ENCODE measurements at places on chromosomes 11 and 22.
A peak's percentile ranks its signal among the peaks of the same experiment; 100 is the strongest.

GRCh38 chr22:20551805-20552442, 44.5 kb downstream of the MED15 start:
- no peak for DNase-seq

DNA sequence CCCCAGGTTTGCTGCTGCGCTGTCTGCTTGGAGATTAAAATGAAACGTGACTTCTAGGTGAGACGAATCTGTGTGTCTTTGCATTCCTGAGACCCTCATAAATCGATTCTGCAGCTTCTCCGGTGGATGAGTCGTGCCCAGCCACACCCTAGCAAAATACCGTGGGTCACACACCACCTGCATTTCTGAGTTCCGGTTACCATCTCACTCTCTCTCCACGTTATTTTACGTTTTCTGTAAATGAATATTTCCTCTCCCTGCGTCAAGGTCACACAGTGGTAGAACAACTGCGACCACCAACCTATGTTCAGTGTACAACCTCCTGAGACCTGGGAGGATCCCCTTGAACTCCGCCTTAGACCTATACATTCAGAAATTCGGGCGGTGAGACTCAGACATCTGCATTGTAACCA, 1.1 kb downstream of the YWHAH start:
- DNase-seq = no peak

DNA sequence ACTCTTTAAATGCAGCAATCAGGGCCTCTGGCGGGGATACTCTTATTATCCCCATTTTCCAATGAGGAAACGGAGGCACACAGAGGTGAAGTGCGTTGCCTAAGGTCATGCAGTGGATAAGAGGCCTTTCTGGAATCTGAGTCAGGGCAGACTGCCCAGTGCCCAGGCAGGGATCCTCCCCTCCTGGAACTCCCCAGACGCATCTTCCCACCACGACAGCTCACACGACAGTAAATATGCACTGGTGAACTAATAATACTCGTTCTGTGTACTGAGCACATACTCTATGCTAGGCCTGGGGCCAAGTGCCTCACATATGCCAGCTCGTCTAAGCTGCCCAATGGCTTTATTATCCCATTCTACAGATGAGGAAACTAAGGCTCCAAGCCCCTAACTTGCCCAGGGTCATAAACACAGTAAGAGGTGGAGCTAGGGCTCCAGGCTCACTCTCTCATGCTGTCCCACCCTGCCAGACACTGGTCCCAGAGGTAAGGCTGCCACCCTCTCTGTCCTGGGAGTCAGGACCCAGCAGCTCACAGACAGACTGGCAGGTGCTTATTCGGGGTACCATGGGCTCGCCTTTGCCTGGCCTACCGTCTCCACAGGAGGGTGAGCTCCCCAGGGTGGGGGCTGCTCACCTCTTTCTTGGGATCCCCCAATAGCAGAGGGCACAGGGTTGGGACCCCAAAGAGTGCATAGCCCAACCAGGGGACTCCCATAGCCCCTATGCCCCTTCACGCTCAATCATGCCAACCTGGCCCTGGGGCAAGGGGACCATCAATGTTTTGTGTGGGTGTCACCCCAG, 2.3 kb downstream of the IL2RB start:
- no peak for DNase-seq

- DNase-seq = no peak
Observed at GRCh38 chr11:29317694-29318093, 699.1 kb downstream of the KCNA4 start.

DNA sequence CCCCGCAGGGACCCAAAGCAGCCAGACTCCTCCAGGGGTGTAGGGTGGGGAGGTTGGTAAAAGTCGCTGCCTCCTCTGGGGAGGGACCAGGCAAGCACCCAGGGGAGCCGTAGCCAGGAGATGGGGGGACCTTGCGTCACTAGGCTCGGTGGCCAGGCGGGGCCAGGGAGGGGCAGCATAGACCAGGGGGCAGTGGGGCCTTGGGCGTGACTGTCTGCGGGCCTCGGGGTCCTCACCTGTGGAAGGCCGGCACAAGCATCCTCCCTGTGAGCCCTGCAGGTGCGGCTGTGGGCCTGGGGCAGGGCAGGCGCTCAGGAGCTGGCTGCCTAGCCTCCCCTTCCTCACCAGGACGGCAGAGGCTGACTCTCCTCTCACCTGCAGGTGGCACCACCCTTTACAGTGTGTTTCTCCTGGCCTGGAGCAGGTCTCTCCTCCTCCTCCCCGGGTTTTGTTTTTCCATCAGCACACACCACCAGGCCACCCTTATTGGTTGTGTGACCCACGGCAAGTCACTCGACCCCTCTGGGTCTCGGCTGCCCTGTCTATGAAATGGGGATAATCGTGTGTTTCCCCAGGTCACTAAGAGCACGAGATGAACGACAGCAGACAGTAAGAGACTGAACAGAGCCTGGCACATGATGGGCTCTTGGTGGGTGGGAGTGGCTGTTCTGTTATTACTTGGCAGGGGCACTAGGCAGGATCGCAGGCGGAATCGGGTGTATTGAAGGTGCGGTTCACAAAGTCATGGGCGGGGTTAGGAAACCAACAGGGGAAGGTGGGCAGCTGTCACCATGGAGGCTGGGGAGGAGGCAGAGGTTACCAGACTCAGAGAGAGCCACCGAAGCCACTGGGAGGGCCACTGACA, 52.7 kb downstream of the FLRT1 start:
- no peak for DNase-seq

DNA sequence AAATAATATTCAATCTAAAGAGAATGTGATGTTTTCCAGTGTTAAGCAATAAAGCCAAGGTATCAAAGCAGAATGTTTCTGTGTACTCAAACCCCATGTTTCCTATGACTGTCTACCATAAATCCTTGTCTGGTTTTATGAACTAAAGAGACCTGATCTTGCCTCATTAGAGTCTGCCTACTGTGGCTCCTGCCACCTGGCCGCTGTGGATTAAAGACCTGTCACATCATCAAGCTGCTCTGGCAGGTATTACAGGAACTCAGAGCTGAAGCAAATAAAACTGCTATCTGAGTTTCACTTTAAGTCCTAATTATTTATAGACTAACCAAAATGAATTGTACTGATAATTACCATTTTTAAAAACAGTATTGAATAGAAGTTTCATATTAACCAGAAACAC, 207.8 kb upstream of the CCDC90B start:
- DNase-seq = no peak

GRCh38 chr11:61293867-61294716, 1.0 kb downstream of the VWCE start:
- DNase-seq = no peak

DNA sequence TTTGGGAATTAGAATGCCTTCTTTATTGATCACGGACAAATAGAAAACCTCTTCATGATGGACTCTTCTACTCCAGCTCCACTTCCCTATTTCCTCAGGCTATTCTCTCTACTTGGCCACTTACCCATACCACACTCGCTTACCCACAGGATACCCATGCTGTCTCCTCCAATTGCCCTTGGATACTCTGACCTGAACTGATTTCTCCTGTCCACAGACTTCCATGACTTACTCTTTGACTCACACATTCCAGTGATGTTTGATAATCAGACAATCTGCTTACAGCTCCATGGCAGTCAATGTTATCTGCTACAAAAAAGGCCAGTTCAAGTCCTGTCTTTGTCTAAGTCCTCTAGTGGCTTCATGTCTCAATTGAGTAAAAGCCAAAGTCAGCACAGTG, 292.0 kb upstream of the CTSC start:
- no peak for DNase-seq

- no peak for DNase-seq
Observed at GRCh38 chr11:114172055-114172861, 112.7 kb downstream of the ZBTB16 start.

GRCh38 chr11:10622108-10622507, 53.6 kb upstream of the LYVE1 start:
- DNase-seq = no peak

- no peak for DNase-seq
Observed at GRCh38 chr11:14380125-14380936, 21.3 kb upstream of the RRAS2 start.

- DNase-seq = no peak
Observed at GRCh38 chr11:3159296-3160190, 5.6 kb downstream of the OSBPL5 start.

- no peak for DNase-seq
Observed at GRCh38 chr11:2858995-2859698, 26.4 kb downstream of the CDKN1C start.

DNA sequence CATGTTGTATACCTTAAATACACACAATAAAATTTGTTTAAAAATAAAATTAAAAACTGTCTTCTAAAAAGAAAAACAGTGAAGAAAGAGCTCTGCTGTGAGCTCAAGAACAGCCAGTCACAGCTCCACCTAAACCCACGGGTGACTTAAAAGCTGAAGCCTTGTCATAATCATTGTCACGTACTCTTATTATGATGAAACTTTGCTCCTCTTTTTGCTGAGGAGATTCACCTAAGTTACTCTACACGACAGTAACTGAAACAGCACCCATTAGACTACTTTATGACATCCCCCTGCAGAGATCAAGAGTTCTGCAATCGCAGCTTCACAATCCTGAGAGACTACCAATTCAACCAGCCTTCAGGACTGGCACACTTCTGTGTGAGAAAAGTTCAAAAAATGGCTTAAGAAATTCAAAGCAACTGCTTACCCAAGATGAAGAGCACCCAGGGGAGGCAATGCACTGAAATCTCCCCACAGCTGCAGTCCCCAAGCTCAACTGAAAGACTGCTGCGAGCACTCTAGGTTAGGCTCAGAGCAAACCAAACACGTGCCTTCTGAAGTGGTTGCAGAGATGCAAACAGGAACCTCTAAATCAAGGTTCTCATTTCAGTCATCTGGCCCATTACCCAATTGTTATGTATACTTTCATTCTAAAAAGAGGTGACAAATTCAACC, at the start of gene JAML:
Gene JAML, minus strand, starts transcription at position 501 of the 678 bp plus-strand sequence. CDS start 10,145 bp downstream, outside the sequence.
- peak; percentile 45 for DNase-seq

GRCh38 chr22:31085928-31086327, 4.8 kb downstream of the SMTN start:
- DNase-seq = no peak

DNA sequence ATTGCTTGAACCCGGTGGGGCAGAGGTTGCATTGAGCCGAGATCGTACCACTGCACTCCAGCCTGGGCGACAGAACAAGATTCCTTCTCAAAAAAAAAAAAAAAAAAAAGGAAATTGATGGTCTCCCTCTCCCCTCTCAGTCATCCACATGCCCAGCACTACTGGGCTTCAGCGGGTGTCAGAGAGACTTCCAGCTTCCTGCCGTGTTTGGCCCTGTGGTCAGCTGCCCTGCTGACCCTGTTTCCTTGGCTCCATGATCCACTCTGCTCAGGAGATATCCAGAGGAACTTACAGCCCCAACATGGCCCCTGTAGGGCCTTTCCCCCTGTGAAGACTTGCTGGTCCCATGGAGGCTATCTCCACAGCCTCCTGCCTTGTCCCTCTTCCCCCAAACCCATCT, 6.1 kb upstream of the PNPLA3 start:
- no peak for DNase-seq

Data from central memory CD8-positive, alpha-beta T cell (primary cell).